Right atrium auricular region (tissue), 2 donors: ENCODE measurements at places on chromosomes 12 and 14.

GRCh38 chr12:45762185-45763110, 32.9 kb downstream of the ARID2 start:
- no peak for DNase-seq

DNA sequence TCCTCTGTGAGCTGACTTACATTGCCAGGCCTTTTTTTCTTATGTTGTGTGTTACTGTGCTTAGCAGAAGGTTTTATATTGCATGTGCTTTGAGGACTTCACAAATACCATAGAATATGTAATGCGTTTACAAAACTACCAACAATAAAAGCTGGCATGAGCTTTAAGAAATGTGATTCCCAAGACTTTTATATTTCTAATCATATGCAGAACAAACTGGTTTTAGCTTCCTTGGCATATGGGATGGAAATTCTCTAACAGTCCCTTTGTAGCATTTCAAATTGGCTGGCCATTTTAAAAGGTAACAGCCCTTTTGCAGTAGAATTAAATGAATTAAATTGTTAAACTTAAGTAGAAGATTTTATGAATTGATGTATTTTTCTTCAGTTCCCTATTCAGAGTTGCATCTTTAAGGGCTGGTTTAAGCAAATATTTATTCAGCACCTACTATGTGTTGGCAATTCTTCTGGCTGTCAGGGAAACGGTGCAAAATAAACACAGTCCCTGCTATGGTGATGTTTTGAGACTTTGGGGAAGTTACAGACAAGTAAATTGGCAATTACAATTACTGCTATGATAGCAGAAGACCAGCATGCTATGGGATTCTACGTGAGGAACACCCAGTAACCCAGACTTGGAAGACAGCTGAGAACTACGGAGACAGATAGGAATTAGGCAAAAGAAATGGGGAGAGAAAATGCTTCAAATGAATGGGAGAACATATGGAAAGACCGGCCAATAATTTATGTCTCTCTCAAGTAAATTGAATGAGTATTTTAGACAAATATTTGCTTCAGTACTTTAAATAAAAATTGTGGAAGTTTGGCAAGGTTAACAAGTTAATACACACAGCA, 446.4 kb downstream of the EGLN3 start:
- no peak for DNase-seq

- no peak for DNase-seq
Measured at GRCh38 chr14:94407906-94408305, 19.5 kb upstream of the SERPINA1 start.

- no peak for DNase-seq
Measured at GRCh38 chr12:18823461-18823860, 85.5 kb downstream of the CAPZA3 start.

DNA sequence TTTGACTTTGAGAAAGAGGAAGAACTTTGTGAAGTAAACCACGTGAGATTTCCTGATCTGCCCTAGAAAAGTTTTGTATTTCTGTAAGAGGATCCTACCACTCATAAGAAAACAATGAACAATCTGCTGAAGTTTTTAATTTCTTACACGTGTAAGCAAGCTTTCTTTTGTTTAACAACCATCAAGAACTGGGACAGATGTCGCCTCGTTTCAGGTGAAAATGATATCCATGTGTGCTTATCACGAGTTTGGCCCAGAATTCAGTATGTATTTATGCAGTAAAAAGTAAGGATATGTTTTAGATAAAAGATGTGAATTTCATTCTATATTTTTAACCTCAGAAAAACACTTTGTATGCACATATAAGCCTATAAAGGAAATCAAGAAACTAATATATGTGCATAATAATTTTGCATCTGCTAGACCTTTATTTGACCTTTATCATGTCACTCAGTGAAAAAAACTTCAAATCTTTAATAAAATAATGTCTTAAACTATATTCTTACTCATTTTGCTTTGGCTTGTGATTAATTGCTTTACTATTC, 56.9 kb upstream of the DHRS4 start:
- no peak for DNase-seq

DNA sequence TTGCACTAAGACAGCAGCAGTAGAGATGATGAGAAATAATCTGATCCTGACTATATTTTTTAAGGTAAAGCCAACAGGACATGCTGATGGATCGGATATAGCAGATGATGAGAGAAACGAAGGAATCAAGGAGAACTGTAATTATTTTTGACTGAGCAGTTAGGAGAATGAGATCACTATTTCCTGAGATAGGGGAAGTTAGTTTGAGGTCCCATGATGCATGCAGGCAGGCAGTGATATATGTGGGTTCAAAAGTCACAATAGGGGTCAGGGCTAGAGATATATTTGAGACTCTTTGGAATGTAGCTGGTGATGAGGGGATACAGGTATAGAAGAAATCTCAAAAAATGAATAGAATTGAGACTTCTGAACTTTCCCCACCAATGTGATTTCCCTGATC, 107.6 kb downstream of the GTF2A1 start:
- no peak for DNase-seq

GRCh38 chr12:66901138-66901932, 222.5 kb upstream of the GRIP1 start:
- no peak for DNase-seq

- no peak for DNase-seq
Measured at GRCh38 chr14:76382495-76382832, 6.5 kb downstream of the ESRRB start.

- DNase-seq, result no peak
Measured at GRCh38 chr12:58961906-58962305, 41.6 kb upstream of the LRIG3 start.

DNA sequence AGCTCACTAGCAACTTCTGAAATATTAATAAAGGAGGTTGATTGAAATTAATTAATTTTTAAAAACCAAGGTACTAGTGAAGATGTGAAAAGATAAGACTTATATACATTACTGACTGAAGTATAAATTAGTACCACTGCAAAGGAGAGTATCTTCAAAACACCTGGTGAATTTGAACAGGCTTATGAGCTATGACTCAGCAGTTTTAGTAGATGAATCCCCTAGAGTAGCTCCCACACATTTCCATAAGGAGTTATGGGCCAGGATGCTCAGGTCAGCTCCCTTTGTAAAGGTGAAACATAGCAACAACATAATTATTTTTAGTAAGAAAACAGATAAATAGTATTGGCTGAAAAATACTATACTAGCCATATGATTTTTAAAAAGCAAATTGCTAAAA, 218.6 kb downstream of the SYT1 start:
- no peak for DNase-seq

GRCh38 chr14:44798386-44799242, 163.1 kb downstream of the KLHL28 start:
- DNase-seq, result no peak

GRCh38 chr12:46207644-46208043, 61.2 kb downstream of the SLC38A1 start:
- no peak for DNase-seq

GRCh38 chr12:24767016-24767415, 181.9 kb downstream of the BCAT1 start:
- no peak for DNase-seq

- DNase-seq, result no peak
Measured at GRCh38 chr12:31235868-31236395, 90.0 kb downstream of the SINHCAF start.

GRCh38 chr14:85471744-85472143, 58.2 kb upstream of the FLRT2 start:
- DNase-seq, result no peak

DNA sequence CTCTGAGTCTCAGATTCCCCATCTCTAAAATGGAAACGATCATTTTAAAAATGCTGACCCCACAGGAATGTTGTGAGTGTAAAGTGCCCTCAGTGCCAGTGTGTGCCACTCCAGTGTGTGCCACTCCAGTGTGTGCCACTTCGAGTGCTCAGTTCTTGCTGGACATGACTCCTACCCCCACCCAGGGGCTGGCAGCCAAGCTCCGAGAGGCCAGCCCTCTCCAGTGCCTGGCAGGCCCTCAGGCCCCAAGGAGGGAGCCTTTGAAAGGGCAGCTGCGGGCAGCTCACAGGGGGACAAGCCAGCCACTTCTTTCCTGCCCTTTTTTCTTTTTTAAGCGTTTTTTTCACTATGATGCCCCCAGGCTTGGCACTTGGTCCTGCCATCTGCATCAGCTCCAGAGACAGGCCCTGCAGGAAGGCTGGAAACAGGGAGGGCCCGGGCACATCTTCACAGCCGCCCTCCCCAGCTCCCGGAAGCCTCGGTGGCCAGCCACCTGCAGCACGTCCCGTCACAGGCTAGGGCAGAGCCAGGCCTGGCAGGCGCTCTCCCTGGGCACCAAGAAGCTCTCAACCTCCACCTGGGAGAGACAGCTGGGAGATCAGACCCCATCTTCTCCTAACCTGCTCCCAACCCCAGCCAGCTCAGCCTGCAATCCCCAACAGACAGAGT, 29.8 kb downstream of the NCOR2 start:
- no peak for DNase-seq

- DNase-seq, result no peak
Measured at GRCh38 chr12:31928246-31929026, 30.8 kb upstream of the RESF1 start.

DNA sequence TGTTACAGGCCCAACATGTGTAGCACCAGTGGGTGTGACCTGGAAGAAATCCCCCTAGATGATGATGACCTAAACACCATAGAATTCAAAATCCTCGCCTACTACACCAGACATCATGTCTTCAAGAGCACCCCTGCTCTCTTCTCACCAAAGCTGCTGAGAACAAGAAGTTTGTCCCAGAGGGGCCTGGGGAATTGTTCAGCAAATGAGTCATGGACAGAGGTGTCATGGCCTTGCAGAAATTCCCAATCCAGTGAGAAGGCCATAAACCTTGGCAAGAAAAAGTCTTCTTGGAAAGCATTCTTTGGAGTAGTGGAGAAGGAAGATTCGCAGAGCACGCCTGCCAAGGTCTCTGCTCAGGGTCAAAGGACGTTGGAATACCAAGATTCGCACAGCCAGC, 8.6 kb downstream of the BCL2L14 start:
- no peak for DNase-seq

- DNase-seq, result no peak
Measured at GRCh38 chr14:59274991-59275391, 86.5 kb downstream of the DAAM1 start.

DNA sequence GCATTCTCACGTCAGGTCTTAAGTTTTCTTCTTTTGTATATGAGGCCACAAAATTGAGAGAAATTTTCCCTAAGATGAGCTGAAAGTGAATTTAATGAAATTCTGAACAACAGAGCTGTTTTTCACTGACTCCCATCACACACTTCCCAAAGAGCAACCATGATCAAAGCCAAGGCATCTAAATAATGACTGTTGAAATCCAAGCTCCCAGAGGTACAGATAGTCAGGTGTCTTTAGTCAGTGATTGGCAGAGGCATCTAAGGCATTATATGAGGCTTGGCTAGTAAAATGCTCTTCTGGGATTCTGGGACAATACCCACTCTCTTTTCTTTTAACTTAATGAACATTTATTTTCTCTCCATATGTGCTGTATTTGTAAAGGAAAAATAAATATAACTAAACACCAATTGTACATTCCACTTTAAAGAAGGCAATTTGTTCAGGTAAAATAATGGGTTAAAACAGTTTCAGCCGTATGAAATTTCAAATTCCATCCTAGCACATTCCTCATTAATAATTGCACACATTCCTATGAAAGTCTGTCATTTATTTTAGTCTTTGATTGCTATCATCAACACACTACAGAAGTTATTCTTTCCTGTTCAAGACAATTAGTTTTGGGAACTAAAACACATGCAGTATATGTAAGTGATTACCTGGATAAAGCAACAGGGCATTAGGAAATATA, 871 bp upstream of the SSTR1 start:
- DNase-seq, result no peak

- DNase-seq, result no peak
Measured at GRCh38 chr12:118035190-118036041, 18.9 kb downstream of the RFC5 start.

DNA sequence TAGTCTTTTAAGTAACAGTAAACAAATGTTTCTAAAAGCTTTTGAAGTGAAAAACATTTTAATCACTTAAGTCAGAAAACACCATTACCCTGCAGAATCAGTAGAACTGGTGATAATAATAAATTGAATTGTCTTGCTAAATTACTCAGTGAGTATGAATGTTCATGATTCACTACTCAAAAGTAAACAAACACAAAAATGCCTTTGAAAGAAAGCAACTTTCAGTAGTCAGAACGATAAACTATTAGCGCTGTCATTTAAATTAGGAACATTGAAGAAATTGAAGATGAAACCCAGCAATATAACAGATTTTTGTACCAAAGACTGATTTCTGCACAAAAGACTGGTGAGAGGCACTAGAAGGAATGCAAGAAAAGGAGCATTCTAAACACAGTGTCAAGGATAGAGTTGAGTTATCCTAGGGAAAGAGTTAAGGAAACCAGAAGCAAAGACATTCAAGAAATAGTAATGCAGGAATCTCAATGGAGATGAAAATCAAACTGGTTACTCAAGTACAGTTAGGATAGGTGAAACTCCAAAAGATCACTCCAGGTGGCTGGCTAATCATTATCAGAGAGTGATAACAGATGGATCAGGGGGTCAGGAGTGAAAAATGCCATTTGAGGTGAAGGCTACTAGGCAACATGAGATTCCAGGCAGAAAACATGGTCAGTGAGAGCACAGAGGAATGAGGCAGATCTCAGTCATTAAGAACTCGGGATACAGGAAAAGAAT, 77.4 kb upstream of the ALG10 start:
- no peak for DNase-seq

- DNase-seq, result no peak
Measured at GRCh38 chr12:70154087-70154638, 89.1 kb upstream of the CNOT2 start.

DNA sequence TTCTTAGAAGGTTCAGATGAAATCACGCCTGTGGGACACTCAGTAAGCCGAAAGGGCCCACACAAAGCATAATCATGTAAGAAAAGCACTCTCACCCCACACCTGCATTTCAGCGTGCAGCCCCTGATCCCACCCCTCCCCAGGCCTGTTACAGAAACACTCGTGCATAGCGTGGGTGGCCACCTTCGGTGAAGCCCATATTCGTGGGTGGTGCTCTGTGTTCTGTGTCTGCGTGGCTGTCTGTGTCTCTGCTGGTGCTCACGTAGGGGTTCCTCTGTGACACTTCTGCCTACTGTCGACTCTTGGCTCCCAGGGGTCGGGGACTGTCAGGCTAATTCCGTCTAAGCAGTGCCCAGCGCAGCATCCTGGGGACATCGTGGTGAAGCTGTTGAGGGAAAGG, 74.0 kb downstream of the B4GALNT3 start:
- DNase-seq, result no peak

DNA sequence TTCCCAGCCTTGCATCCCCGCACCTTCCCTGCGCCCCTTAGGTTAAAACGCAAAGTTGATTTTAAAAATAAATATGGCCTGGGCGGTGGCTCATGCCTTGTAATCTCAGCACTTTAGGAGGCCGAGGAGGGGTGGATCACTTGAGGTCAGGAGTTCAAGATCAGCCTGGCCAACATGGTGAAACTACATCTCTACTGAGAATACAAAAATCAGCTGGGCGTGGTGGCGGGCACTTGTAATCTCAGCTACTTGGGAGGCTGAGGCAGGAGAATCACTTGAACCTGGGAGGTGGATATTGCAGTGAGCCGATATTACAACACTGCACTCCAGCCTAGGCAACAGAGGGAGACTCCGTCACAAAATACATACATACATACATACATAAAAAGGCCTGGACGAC, 96.0 kb downstream of the GCH1 start:
- no peak for DNase-seq
